IPS DF 6.9 (cell line): ENCODE measurements at places on chromosomes 5 and 9.

DNA sequence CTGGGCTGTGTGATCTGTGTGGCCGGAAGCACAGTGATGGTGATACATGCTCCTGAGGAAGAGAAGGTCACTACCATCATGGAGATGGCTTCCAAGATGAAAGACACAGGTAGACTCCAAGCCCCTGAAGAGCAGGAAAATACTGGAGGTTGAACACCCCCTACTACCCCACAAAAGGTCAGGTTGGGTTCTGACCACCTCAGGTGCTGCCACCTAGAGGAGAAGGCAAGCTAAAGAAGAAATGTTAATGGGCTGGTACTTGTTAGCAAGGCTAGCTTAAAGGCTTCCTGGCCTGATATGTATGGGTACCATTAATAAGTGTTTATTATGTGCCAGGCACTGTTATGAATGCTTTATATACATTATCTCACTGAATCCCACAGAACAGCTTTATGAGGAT lies 11.7 kb downstream of the NIPAL4 start:
- no peak overlapping the region for H3K27ac ChIP-seq
- H3K4me3 ChIP-seq, result no peak overlapping the region
- no peaks in the 10 kb centered on the region for H3K4me1 ChIP-seq
- no peaks in the 10 kb centered on the region for H3K36me3 ChIP-seq

GRCh38 chr5:3392306-3392939 lies 203.2 kb upstream of the IRX1 start:
- no peaks in the 10 kb centered on the region for H3K27me3 ChIP-seq
- no peaks in the 10 kb centered on the region; the same call in 1 of the 2 replicates for H3K4me1 ChIP-seq
- H3K27ac ChIP-seq, result no peak overlapping the region
- no peak for DNase-seq
- no peaks in the 10 kb centered on the region for H3K36me3 ChIP-seq
- no peak overlapping the region for H3K4me3 ChIP-seq

GRCh38 chr5:175470781-175471180 lies 7.6 kb upstream of the SFXN1 start:
- no peak overlapping the region for H3K27ac ChIP-seq
- no peaks in the 10 kb centered on the region for H3K36me3 ChIP-seq
- H3K27me3 ChIP-seq, result no peaks in the 10 kb centered on the region

DNA sequence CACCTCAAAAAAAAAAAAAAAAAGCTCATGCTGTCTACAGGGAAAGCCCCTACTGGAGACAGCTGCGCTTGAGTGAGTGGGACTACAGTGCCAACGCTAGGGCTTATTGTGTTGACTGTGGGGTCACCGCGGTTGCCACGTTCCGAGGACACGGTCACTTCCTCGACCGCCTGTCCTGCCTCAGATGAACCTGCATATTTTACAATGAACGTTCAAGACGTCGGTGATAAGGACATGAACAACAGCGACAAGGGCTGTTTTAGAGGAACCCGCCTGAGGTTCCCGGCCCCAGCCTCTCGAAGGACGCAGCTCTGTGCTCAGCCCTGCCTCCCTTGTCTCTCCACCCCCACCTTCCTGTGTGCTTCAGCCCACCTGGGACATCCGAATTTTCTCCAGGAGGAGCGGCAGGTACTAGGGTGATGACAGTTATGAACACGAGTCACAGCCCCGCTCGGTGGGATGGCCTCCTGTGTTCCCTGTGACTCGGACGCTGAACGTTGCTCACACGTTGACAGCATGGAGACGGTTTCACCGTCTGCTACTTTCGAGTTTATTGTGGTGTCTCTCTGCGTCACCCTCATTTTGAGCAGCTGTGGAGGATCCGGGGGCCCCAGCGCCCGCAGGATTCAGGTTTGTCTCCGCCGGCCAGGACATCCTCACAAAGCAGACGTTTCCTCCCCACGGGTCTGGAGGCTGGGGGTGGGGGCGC lies 11.3 kb upstream of the DIPK1B start:
- H3K4me3 ChIP-seq, result no peak overlapping the region
- DNase-seq, result no peak
- H3K27me3 ChIP-seq, result no peaks in the 10 kb centered on the region
- no peaks in the 10 kb centered on the region for H3K36me3 ChIP-seq
- H3K4me1 ChIP-seq, result peaks cover 4% of the 10 kb centered on the region; the same call in 1 of the 2 replicates

- DNase-seq, result no peak
- H3K27me3 ChIP-seq, result peaks cover 2% of the 10 kb centered on the region; the same call in 1 of the 2 replicates
- no peak overlapping the region for H3K27ac ChIP-seq
- H3K4me1 ChIP-seq, result no peaks in the 10 kb centered on the region
- H3K36me3 ChIP-seq, result no peaks in the 10 kb centered on the region
Measured at GRCh38 chr5:44632344-44632743, 176.4 kb upstream of the MRPS30 start.

DNA sequence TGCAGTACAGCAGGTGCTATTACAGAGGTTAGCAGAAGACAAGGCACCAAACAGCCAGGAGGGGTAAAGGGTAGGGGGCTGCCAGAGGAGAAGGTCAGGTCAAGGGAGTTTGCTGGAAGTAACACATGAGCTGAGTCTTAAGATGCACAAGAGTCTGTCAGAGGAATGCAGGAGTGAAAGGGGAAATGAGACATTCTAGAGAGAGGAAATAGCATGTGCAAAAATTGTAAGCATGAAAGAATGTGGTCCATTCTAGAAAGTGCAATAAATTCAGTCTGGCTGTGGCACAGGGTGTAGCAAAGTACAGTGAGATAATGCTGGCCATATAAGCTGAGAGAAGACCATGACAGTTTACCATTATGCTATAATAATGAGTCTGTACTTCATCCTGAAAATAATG lies 6.6 kb downstream of the GOLGA1 start:
- no peaks in the 10 kb centered on the region for H3K36me3 ChIP-seq
- no peak overlapping the region for H3K27ac ChIP-seq
- no peaks in the 10 kb centered on the region for H3K27me3 ChIP-seq

GRCh38 chr5:139403418-139403786 lies 487 bp downstream of the SPATA24 start:
- H3K36me3 ChIP-seq, result peaks cover 8% of the 10 kb centered on the region; the same call in 1 of the 2 replicates
- H3K27me3 ChIP-seq, result no peaks in the 10 kb centered on the region
- H3K4me3 ChIP-seq, result peak overlapping the region; percentile 97; the same call in 1 of the 2 replicates
- DNase-seq, result no peak
- peaks cover 3% of the 10 kb centered on the region for H3K4me1 ChIP-seq

DNA sequence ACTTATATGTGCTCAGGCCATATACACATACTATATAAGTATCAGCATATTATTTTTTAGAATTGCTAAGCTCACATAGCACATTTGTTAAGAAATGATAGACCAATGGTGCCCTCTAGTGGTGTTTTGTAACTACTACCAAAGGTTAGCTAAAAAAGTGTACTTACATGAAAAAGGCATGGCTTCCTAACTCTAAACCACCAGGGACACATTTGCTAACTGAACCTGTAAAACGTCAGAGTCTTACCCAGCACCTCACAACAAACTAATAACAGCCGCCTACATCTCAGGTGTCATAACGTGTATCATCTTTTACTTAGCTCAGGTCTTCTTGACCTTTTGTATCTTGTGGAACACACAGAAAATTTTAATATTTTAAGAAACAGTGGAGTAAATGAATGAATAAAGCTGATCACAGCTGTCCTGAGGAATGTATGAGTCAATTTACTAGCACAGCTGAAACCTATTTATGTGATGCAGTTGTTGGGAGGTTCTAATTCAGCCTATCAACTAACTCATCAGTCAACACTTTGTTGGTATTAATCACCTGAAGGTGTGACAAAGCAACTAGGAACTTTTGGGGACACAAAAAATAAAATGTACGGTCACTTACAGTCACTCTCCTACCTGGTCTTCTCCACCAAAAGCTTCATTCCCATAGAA lies 72.9 kb downstream of the BAAT start:
- H3K4me3 ChIP-seq, result no peak overlapping the region
- peak; percentile 41 for DNase-seq
- H3K4me1 ChIP-seq, result no peaks in the 10 kb centered on the region

- peaks cover 3% of the 10 kb centered on the region; the same call in 1 of the 2 replicates for H3K4me1 ChIP-seq
- no peaks in the 10 kb centered on the region for H3K27me3 ChIP-seq
- H3K27ac ChIP-seq, result no peak overlapping the region
- no peaks in the 10 kb centered on the region for H3K36me3 ChIP-seq
- DNase-seq, result no peak
Measured at GRCh38 chr5:167770461-167770860, 521.0 kb upstream of the WWC1 start.

DNA sequence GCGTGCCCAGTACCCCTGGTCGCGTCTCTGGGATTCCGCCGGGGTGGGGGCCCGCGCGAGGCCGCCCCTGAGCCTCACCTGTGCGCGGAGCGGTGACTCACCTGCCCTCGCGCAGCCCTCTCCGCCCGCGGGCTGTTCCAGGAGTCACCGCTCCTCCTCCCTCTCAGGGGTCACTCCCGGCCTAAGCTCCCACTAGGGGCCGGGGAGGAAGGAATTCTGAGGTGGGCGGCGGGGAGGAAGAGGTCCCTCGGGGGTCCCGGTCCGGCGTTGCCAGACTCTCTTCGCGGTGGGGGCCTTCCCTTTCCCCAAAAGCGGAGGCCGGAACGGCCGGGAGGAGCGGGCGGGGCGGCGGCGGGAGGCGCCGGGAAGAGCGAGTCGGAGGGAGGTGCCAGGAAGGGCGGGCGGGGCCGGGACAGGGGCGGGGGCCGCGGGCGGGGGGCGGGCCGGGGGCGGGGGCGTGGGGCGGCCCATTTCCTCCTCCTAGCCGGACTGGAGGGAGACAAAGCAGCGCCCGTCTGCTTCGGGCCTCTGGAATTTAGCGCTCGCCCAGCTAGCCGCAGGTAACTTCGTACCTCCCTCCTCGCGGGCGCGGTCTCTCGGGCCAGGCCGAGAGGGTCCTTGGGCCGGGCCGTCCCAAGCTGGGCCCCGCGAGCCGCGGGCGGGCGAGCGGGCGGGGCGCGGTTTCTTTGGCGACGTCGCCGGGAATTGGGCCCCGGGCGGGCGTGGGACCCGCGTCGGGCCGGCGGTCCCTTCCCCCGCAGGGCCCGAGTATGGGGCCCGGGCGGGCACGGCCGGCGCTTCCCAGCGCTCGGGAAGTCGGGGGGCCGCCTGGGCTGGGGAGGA lies at the start of gene CTNNA1:
TSS of gene CTNNA1 (plus strand) at position 475 of the 843 bp plus-strand sequence. CDS start 28,500 bp downstream, outside the sequence.
- 0 out of 2 replicates have a peak, but pooled peaks cover 3% of the 10 kb centered on the region for H3K4me1 ChIP-seq
- H3K4me3 ChIP-seq, result peak within 1 kb of the TSS; percentile 76
- H3K27ac ChIP-seq, result no peak within 1 kb of the TSS
- H3K27me3 ChIP-seq, result no peaks in the 10 kb centered on the region
- H3K36me3 ChIP-seq, result peaks cover 9% of the 10 kb centered on the region; the same call in 1 of the 2 replicates

- no peak overlapping the region for H3K4me3 ChIP-seq
- DNase-seq, result no peak
- no peak overlapping the region for H3K27ac ChIP-seq
- no peaks in the 10 kb centered on the region for H3K4me1 ChIP-seq
- H3K36me3 ChIP-seq, result no peaks in the 10 kb centered on the region
- no peaks in the 10 kb centered on the region for H3K27me3 ChIP-seq
Measured at GRCh38 chr5:89706731-89707130, 702.8 kb downstream of the CETN3 start.

DNA sequence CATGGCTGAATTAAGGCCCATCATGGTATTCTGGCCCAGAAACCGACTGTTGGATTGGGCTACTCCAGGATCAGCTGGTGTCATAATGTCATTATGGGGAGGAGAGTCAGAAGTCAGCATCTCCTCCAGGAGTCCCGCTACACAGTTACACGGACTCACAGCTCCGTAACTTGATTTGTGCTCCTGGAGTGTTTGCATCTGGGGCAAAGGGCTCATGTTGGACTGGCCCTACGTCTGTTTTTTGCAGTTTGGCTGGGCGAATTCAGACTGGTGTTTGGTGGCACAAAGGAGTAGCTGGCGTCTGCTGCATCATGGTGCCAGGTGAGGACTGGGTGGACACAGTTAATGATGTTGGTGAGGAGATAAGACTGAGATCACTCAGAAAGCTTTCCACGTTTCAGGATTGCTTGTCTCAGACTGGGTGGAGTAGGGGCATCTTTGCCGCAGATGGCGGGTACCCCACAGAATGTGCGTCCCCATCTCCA lies 31.3 kb downstream of the OR2V1 start:
- no peak overlapping the region for H3K27ac ChIP-seq
- DNase-seq, result no peak
- H3K36me3 ChIP-seq, result no peaks in the 10 kb centered on the region
- H3K4me1 ChIP-seq, result peaks cover 4% of the 10 kb centered on the region
- peaks cover 24% of the 10 kb centered on the region for H3K27me3 ChIP-seq

DNA sequence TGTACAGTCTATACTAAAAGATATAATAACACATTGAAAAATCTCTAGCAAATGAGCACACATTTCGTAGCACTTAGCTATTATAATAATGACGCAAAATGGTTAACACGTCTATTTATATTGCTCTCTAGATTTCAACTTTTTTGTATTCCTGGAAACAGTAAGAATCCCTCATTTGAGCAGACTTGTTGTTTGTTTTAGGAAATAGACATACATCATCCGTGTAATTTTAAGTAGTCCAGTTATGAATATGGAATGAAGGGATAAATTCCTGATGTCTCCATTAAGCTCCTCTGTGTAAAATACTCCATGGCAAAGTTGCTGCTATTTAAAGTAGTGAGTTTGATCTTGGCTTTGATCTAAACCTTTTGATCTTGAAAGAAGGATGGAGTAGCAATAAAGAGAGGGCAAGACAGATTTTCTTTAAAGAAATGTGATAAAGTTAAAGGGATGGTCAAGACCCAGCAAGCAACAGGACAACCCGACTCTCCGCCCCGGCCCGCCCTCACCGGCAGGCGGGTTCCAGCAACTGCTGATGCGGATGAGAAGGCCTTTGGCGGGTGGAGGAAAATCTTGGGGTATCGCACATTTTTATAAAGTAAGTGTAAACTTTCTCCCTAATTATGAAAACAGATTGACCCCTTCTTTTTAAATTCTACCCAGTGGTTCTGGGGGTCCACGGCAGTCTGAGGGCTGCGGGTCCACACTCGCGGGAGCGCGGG lies 277.4 kb downstream of the AOPEP start:
- peaks cover 2% of the 10 kb centered on the region; the same call in 1 of the 2 replicates for H3K27me3 ChIP-seq
- peak overlapping the region; percentile 87; the same call in 1 of the 2 replicates for H3K4me3 ChIP-seq
- no peaks in the 10 kb centered on the region for H3K36me3 ChIP-seq
- H3K27ac ChIP-seq, result no peak overlapping the region

GRCh38 chr5:133679534-133679933 lies 67.2 kb upstream of the FSTL4 start:
- no peak overlapping the region for H3K27ac ChIP-seq
- H3K27me3 ChIP-seq, result no peaks in the 10 kb centered on the region
- no peak for DNase-seq
- no peaks in the 10 kb centered on the region for H3K36me3 ChIP-seq
- H3K4me3 ChIP-seq, result no peak overlapping the region

DNA sequence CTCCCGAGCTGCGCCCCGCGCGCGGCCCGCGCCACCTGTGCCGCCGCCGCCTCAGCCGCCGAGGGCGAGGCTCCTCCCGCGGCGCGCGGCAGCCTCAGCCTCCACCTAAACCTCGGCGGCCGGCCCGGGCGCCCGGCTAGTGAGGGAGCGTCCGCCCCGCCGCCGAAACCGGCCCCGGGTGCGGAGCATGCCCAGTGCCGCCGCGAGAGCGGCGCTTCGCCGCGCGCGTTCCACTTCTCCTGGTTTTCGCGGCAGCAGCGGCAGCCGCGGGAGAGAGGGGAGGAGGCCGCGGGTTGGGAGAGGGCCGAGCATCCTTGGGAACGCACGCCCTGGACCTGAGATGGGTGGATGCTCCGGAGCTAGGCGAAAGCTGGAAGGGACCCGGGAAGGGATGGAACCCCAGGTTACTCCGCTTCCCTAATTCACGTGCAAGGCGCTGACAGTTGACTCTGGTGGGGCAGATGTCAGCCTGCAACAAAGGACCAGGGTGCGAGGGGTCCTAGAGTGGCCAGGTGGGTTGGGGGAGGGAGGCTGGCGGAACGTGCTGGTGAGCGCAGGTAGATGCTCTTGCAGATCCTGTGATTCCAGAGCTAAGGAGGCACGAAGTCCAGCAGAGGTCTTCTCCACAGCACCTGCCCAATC lies at the start of gene CTNND2:
TSS of gene CTNND2 (minus strand) at position 182 of the 642 bp plus-strand sequence. CDS start 593 bp downstream, outside the sequence.
- peak within 1 kb of the TSS; percentile 84 for H3K4me3 ChIP-seq
- H3K4me1 ChIP-seq, result no peaks in the 10 kb centered on the region; the same call in 1 of the 2 replicates
- peak; percentile 74 for DNase-seq
- peaks cover 21% of the 10 kb centered on the region; the same call in 1 of the 2 replicates for H3K27me3 ChIP-seq
